Activated naive CD4-positive, alpha-beta T cell treated with Interleukin-2 at 50 U/mL for 16 hours (primary cell): ENCODE measurements at places on chromosomes 4 and X.

- no peak for DNase-seq
Observed at GRCh38 chr4:5399124-5399523, 309.2 kb downstream of the EVC2 start.

DNA sequence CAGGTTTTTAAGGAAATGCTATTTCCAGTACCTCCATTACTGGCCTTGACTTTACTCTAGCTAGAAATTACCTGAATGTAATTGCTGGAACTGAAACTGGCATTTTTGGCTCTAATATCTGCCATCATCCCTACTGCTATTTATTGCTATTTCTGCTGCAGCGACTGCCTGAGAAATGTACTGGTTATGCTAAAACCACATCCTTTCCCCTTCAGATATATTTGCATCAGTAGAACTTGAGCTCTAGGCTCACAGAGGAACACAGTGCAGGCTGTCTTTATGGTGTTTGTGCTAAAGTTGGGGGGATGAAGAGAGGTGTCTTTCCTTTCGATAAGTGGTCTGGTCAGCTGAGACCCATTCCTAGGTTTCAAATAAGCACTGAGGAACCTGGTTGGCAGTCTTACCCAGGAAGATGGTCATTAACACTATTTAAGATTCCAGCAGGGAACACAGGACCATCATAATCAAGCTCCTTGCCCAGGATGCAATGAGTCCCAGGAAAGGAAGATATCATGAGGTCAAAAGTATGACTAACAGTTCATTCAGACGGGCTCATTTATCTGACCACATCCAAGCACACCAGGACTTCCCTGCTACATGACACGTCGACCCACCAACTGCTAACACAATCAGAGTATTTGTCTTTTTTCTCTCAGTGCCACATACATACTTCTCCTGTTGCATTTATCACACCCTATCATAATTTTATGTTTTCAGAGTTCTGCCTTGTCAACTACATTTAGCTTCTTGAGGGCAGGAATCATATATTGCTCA is 137.4 kb downstream of the GABRA3 start:
- no peak for DNase-seq

DNA sequence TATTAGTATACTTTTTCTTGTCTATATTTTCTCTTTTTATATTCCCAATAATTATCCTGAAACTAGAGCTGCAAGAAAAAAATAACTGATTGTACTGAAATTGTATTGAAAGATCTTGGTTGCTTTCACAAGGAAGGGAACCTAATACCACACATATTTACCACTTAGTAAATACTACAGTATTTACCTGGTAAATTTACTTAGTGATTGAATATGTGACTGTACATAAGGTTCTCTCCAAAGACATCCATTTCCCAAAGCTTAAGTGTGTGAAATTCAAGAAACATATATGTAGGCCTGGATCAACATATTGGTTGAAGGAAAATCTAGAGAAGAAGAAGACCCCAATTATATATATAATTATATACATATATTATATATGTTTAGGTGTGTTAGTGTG is 1272.7 kb downstream of the C4orf33 start:
- no peak for DNase-seq

DNA sequence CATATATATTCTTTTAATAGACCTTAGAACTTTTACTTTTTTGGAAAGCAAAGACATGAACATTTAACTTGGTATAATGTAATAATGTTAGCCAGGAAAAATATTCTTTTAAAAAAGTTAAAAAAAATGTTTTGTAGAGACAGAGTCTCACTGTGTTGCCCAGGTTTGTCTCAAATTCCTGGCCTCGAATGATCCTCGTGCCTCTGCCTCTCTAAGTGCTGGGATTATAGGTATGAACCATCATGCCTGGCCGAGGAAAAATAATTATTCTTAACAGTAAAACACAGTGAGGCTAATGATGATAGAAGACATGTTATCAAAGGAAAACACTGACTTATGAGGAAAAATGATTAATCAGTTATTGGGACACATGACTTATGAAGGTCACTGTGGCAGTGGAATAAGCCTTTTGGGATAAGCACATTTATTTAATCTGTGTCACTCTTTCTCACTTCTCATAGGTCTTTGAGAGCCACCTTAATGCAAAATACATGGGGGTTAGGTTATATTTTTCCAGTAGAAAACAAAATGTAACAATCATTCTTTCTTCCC is 6.0 kb upstream of the BMP2K start:
- DNase-seq = no peak

DNA sequence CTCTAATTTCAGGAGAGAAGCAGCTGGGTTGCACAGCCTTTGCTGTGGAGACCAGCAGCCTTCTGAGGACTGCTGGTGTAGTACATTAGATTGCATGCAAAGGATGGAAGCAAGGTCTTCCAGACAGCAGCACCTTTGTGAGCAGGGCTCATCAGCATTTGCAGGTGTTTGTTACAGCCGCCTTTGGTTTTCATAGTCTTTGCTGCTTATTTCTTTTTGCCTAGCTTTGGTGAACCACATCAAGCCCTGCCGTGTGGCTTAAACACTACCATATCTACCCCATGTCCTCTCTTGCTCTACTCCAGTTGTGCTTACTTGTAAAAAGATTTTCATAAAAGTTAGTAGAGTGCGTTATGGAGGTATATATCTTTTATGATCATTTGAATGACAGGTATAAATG is 57.5 kb downstream of the MTM1 start:
- no peak for DNase-seq

DNA sequence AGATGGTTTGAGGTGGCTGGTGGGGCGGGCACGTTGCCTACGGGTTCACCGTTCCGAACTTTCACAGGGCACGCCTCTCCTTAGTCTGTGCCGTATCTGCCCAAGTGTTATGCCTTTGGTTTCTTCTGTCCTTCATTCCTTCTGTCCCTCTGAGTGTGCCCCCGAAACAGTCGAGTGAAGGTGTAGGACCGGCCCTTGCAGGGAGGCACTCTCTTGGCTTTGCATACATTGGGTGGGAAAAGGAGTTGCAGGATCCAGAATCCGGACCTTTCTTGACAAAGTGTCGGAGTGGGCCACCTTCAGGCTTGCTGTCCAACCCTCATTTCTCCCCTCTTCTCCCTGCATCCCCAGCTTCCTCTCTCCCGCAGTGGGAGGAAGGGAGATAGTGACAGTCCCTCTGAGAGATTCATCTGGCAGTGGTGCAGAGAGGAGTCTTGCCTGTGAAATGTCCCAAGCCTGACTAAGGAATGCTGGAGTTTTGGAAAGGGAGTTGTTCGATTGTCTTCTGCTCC is 569 bp downstream of the ARFIP1 start:
- no peak for DNase-seq

DNA sequence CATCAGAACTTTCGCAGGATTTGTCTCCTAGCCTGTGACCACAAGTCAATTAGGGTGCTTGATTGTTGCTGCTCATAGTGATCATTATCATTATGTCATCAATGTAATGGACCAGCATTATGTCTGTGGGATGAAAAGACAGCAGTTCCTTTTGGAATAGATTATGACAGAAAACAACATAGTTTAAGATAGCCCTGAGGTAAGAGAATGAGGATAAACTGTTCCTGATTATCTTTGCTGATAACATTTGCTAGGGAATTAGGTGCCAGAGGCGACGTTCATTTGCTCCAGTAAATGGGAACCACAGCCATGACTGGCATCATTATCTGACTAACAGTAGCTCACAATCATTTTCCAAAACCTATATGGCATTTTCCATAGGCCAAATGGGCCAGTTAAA is 12.7 kb upstream of the THOC2 start:
- no peak for DNase-seq

DNA sequence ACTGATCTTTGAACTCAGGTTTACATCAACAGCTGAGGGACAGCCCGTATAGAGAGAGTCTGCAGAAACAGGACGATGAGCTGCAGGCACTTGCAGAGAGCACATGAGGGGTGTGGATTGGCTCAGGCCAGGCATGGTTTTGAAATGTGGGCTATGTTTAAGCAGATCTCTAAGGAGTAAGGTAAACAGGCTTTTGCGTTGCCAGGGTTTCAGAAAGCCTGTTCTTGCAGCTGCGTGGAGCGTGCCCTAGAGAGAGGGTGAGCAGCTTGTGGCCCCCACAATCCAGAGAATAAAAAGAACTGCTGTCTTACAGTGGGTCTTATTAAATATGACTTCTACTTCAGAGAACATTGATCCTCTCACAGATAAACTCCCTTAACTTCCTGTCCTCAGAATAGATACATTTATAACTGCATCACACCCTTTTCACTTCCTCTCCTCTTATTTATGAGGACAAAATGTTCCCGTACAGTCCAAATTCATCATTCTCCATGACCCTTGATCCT is 64.1 kb downstream of the TMA16 start:
- no peak for DNase-seq

DNA sequence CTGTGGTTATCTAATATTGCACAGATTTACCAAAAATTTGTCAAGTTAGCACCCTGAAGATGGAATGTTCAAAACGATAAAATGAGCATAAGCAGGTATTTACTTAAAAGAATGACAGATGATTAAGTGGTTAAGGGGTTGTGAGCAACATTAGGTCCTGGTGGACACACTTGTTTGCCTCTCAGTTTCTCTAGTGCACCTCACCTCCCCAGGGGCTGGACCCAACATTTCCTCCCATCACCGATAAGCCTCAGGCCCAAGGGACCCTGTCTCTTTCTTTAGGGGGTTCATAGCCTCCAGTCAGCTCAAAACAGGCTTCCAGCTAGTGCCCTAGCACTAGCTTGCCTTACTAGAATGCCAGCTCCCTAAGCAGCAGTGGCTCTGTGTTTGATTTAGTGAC is 88.0 kb downstream of the ATP11C start:
- DNase-seq = no peak

GRCh38 chr4:113977526-113977855 is 2.0 kb downstream of the ARSJ start:
- DNase-seq = no peak

- no peak for DNase-seq
Observed at GRCh38 chr4:74056858-74057562, 18.5 kb upstream of the CXCL3 start.

DNA sequence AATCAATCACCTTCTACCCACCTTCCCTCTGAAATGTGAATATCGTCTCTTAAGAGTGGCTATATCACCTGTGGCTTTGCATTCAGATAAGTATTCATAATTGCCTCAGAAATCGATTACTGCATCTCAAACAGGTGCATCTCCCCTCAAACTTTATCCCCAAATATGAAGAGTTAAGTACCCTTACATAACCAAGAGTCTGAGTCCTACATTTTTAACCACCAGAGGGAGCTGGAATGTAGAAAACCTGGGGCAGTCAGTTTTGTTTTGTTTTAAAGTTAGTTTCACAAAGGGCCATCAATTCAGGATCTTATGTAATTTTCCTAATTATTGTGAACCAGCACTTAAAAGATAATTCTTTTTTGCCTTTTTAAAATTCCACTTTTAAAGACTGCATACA is 5.7 kb downstream of the TCEANC start:
- no peak for DNase-seq

DNA sequence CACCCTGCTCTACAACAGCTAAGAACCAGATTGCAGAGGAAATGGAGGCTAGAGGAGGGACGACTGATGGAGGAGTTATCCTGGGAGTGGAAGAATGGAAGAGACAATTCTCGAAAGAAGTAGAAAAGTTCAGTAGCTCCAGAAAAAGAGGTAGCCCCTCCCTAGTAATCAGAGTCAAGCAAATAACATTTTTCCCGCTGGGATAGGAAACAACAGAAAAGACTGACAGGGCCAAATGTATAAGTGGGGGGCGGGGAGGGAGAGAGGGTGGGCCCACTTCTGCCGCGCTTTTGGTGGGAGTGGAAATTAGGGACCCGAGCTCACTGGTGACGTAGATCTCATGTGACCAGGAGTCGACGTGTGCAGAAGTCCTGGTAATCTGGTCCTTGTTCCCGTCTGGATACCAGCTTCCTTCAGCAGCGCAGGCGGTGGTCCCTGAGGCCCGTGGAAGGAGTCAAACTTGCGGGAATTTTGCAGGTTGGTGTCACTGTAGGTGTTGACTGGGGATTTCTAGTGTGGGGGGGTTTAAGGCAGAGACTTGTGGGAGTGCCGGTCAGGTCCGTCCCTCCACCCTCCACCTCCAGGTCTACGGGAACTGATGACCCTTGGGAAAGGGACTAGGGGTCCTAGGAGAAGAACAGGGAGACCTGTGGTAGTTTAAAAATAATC is at the start of gene TCEAL9:
Gene TCEAL9, plus strand, starts transcription at position 377 of the 669 bp plus-strand sequence. CDS start 1,179 bp downstream, outside the sequence.
- DNase-seq = no peak
